GM13977 (cell line): ENCODE measurements at places on chromosomes 11 and 22.

- DNase-seq: peak; percentile 54
Measured at GRCh38 chr22:38202437-38203089, 769 bp downstream of the MAFF start.

GRCh38 chr11:15525582-15525981, 410.9 kb downstream of the INSC start:
- no peak for DNase-seq

DNA sequence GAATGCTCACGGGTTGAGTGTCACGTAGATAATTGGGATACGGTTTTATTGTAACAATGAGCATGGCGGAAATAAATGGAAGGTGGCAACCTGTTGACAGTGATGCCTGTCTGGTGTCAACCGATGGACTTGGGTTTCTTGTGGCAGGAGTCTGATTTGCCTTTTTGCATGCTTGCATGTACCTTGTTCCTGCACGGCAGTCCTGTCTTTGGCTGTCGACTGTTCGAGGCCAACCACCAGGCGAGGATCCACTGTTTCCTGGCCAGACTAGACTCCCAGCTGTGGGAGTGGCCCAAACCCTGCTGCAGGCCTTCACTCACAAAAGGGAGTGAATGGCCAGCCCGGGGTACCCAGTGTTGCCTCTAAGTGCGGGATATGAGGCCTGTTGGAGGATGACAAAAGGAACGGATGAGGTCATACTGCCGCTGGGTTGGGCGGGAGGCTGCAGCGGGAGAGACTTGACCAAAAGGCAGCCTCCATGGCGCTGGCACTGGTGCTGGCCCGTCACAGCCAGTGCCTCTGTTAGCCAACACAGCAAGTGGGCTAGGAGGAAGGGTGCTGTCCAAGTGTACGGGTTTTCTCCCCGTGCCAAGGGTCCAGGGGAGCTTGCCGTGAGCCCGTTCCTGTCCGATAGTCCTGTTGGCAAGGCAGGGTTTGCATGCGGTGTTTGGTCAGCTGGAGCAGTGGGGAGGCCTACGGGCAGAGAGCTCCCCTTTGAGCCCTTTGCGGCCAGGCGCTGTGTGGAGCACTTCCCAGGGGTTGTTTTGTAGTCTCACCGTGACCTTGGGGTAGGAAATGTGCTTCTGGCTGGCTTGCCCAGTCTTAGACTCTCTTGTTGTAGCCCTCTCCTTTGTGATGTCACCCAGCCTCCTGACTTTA, 974 bp downstream of the DGCR8 start:
- DNase-seq: peak; percentile 40

DNA sequence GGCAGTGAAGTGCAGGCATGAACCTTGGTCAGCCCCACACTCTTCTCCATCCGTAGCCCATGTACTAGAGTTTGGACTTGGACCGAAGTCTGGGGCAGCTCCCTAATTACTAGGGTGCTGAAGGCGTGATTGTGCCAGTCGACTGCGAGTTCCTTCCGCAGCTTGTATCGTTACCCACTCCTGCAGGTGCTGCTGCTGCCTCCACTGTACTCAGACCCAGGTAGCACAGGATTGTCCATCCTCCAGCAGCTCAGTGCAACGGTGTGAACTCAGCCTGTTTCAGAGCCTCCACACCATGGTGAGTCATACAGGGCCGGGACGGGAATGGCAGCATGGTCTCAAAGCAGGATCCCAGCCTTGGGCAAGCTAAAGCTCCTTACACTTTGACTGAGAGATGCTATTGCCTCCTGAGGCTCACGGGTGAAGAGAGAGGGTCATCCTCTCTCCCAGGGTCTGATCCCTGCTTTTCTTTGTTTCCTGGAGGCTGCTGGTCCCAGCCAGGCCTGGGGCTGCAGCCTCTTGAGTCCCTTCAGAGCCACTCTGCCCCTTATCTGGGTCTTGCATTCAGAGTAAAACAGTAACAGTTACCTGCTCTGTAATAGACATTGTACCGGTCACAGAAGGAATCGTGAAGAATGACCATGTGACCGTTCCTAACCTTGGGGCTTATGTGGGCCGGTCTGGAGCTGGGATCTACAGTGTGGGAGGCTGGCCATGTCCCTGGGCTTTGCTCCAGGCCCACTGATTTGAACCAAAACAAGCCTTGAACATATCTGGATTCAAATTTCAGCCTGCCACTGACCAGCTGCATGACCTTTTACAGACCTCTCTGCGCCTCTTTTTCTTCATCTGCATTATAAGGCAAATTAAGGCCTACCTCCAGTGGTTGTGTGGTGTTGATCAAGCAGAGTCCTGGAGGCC, 1.7 kb downstream of the TKFC start:
- DNase-seq: no peak

GRCh38 chr11:104529906-104530305, 366.0 kb upstream of the PDGFD start:
- DNase-seq: no peak

- no peak for DNase-seq
Measured at GRCh38 chr22:46107753-46108563, 42.4 kb upstream of the PPARA start.

DNA sequence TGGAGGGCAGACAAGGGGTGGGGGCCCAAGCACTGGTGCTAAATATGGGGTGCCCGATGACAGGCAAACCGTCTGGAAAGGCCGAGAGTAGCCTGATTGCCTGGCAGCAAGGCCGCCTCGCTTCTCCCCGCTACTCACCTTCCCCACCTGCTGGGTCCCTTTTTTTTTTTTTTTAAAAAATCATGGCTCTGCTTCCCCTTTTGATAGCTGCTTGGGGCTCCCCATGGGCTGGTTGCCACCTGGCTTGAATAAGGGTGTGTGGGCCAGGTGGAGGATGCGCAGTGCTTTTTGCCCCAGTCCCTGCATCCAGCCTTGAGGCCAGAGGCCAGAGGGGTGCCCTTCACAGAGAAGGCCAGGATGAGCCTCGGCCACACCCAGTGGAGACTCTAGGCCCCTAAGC, 112.0 kb downstream of the ST3GAL4 start:
- DNase-seq: no peak
